ENCODE measurements at places on chromosomes 1 and 21. TPM values are rescaled to one million over a fixed set of nuclear protein-coding genes. Genes with fewer than 3 reads are reported as not detected.

COA6 gene
- polyA plus RNA-seq: 94.3 TPM

DNM3 gene
- 1.5 TPM for polyA plus RNA-seq

OR2L2 gene
- polyA plus RNA-seq: not detected

DAB1 gene
- polyA plus RNA-seq: 2.5 TPM

FAM43B gene
- polyA plus RNA-seq: 1.3 TPM

VWA5B1 gene
- polyA plus RNA-seq: 0.18 TPM

RUSC1 gene
- 23.2 TPM for polyA plus RNA-seq

TMEM51 gene
- polyA plus RNA-seq: 4.3 TPM

FNDC10 gene
- 0.68 TPM for polyA plus RNA-seq

FRRS1 gene
- 1.4 TPM for polyA plus RNA-seq

ACTL8 gene
- not detected for polyA plus RNA-seq

ADGRB2 gene
- 18.2 TPM for polyA plus RNA-seq

OLIG2 gene
- polyA plus RNA-seq: not detected

Measured in right cardiac atrium (tissue), 5 donors.